Small intestine (tissue), 16 donors: ENCODE measurements at places on chromosomes 16 and 17. TPM values are rescaled to one million over a fixed set of nuclear protein-coding genes. Genes with fewer than 3 reads are reported as not detected.

DNA sequence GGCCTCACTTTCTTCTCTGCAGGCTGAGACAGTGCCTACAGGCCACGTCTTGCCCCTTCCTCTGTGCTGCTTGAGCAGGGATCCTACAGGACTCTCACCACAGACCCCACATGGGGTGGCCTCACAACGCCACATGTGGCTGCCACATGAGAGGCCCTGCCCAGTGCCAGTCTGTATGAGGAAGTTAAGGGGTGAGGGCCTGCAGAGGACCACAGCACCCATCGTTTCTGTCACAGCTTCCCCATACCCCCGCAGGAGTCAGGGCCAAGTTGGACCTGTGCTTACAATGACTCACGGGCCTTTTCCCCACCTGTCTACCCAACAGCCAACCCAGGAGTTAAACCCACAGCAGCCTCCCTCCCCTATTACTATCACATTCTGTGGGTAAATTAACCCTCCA lies 2.9 kb upstream of the GSDMB start:
- peaks cover 7% of the 10 kb centered on the region for H3K36me3 ChIP-seq
- H3K4me1 ChIP-seq, result peaks cover 3% of the 10 kb centered on the region
- peak overlapping the region; percentile 74 for H3K27ac ChIP-seq
- no peak overlapping the region for H3K4me3 ChIP-seq
- H3K27me3 ChIP-seq, result no peaks in the 10 kb centered on the region

GRCh38 chr17:13031718-13032350 lies 14.0 kb upstream of the ELAC2 start:
- no peak overlapping the region for H3K4me3 ChIP-seq
- no peaks in the 10 kb centered on the region for H3K27me3 ChIP-seq
- H3K36me3 ChIP-seq, result no peaks in the 10 kb centered on the region
- H3K4me1 ChIP-seq, result no peaks in the 10 kb centered on the region

GRCh38 chr17:41163828-41164227 lies 3.3 kb upstream of the KRTAP4-4 start:
- H3K4me3 ChIP-seq, result no peak overlapping the region
- no peaks in the 10 kb centered on the region for H3K4me1 ChIP-seq
- H3K27me3 ChIP-seq, result peaks cover 2% of the 10 kb centered on the region
- H3K27ac ChIP-seq, result no peak overlapping the region

DNA sequence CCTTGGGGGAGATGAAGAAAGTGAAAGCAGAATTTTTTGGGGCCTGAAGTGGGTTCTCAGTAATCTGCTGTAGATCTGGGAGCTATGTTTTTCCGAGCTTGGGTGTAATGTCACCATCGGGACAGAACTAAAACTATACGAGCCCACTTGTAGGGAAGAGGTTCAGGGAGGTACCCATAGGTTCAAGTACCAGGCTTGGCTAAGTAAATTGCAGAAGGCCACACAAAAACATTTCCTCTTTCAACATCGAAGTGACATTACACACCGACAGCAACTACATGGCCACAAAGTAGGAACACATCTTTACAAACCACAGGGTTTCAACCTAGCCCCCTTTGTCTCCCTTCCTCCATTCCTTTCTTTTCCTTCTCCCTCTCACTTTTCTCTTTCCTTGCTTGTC lies 10.2 kb upstream of the ASIC2 start:
- no peak for DNase-seq
- no peak overlapping the region for H3K4me3 ChIP-seq
- no peaks in the 10 kb centered on the region for H3K4me1 ChIP-seq
- H3K27ac ChIP-seq, result no peak overlapping the region
- no peaks in the 10 kb centered on the region for H3K36me3 ChIP-seq

- H3K4me1 ChIP-seq, result no peaks in the 10 kb centered on the region
- no peak for DNase-seq
- no peak overlapping the region for H3K4me3 ChIP-seq
- no peaks in the 10 kb centered on the region for H3K36me3 ChIP-seq
These were observed 81.7 kb upstream of the MSI2 start for GRCh38 chr17:57174591-57174990.

GRCh38 chr17:80884811-80885210 lies 106.8 kb upstream of the CHMP6 start:
- peaks cover 86% of the 10 kb centered on the region for H3K36me3 ChIP-seq
- DNase-seq, result no peak
- no peak overlapping the region for H3K27ac ChIP-seq
- no peaks in the 10 kb centered on the region for H3K27me3 ChIP-seq
- H3K4me3 ChIP-seq, result no peak overlapping the region

DNA sequence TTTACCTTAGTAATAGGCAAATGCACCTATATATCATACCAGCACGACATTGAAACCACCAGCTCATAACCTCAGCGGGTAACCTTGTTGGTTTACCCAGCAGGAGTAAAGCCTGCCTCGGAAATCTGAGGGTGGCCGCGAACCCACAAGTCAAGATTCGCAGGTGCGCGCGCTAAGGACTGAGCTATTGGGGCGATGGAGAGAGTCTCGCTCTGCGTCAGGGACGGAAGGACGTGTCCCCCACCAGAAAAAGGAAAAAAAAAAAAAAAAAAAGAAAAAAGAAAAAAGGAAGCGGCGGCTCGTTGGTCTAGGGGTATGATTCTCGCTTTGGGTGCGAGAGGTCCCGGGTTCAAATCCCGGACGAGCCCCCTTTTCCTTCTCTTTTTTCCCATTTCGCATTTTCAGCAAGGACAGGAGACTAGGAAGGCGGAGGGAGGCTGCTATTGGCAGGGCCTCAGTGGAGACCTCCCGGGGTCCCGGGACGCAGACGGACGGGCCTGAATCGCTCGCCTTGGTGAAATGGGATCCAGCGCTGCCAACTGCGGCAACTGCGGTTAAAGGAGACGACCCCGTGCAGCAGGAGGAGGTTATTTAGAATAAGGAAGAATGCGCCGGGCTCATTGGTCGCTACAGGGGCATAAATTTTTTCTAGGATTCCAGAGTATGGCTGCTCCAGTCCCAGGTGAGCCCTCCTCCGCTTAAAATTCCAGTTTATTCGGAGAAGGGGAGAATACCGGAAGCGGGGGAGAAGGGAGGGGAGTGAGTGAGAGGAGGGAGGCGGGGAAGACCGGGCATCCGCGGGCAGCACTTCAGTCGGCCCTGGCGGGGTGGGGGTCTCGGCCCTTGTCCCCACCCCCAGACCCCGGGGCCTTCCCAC lies at the start of gene OR1F1:
TSS of gene OR1F1 (plus strand) at position 407 of the 877 bp plus-strand sequence.
- H3K27me3 ChIP-seq, result peaks cover 3% of the 10 kb centered on the region
- H3K4me1 ChIP-seq, result peaks cover 19% of the 10 kb centered on the region
- H3K4me3 ChIP-seq, result no peak within 1 kb of the TSS
- H3K36me3 ChIP-seq, result no peaks in the 10 kb centered on the region

GRCh38 chr16:11372073-11372828 lies 27.0 kb downstream of the RMI2 start:
- H3K27ac ChIP-seq, result no peak overlapping the region
- no peak overlapping the region for H3K4me3 ChIP-seq
- DNase-seq, result no peak

DNA sequence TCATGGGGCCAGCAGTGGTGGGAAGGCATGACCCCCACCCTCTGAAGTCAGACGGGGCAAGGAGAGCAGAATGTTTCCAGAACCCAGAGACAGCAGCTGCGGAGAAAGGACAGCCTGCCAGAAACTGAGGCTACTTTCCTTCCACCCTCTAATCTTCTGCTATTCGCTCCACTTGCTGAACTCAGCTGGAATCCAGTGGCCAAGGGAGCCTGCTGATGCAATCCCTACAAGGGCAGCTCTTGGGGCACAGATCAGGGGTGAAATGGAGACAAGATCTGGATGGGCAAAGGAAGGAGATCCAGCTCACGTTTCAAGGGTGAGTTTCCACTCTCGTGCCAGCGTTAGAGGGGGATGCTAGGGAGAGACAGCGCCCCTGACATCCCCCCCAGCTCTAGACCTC lies 479.1 kb downstream of the SLC39A11 start:
- H3K36me3 ChIP-seq, result no peaks in the 10 kb centered on the region
- H3K27me3 ChIP-seq, result no peaks in the 10 kb centered on the region
- H3K27ac ChIP-seq, result peak overlapping the region; percentile 78
- H3K4me1 ChIP-seq, result peaks cover 47% of the 10 kb centered on the region
- H3K4me3 ChIP-seq, result no peak overlapping the region

GRCh38 chr17:75845933-75846691 lies 1.9 kb upstream of the UNC13D start:
- H3K27me3 ChIP-seq, result no peaks in the 10 kb centered on the region
- H3K27ac ChIP-seq, result peak overlapping the region; percentile 41
- H3K4me3 ChIP-seq, result no peak overlapping the region
- no peak for DNase-seq

DNA sequence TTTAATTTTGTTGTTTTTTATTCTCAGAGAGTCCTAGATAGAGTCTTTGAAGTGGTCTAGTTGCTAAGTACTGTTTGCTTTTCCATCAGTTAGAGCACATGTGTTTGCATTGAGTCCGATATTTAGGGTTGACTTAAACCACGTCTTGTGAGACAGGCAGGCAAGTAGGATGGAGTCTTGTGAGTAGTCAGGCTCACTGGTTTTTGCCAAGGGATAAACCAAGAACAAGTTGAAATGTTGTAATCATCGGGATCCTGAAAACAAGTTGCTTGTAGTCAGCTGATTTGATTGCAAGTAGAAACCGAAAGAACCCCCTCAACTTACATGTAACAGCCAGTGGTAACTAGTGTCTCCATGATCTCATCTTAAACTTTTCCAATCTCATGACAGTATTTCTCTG lies 17.2 kb downstream of the ATP6V0A1 start:
- H3K4me3 ChIP-seq, result no peak overlapping the region
- H3K27me3 ChIP-seq, result no peaks in the 10 kb centered on the region
- no peak for DNase-seq
- peaks cover 17% of the 10 kb centered on the region for H3K4me1 ChIP-seq

GRCh38 chr17:78151514-78152008 lies 5.4 kb downstream of the C17orf99 start:
- no peaks in the 10 kb centered on the region for H3K27me3 ChIP-seq
- DNase-seq, result peak; percentile 83
- no peaks in the 10 kb centered on the region for H3K36me3 ChIP-seq
- H3K4me3 ChIP-seq, result no peak overlapping the region

- no peaks in the 10 kb centered on the region for H3K27me3 ChIP-seq
- H3K27ac ChIP-seq, result peak overlapping the region; percentile 13
- peak; percentile 42 for DNase-seq
These were observed 22.5 kb downstream of the CENPX start for GRCh38 chr17:81999976-82000802.

The ALOX15 gene
- 0.27 TPM for polyA plus RNA-seq

The SUPT6H gene
- polyA plus RNA-seq, result 29.2 TPM

The PRRT2 gene
- polyA plus RNA-seq, result 0.27 TPM

The RAB26 gene
- polyA plus RNA-seq, result 28.0 TPM

The SLC38A8 gene
- polyA plus RNA-seq, result not detected

The RHBDL3 gene
- polyA plus RNA-seq, result not detected

The PPP1R27 gene
- polyA plus RNA-seq, result 0.12 TPM

The TBC1D3C gene
- polyA plus RNA-seq, result 0.54 TPM

The WDR81 gene
- polyA plus RNA-seq, result 23.4 TPM
